Stimulated activated CD4-positive, alpha-beta T cell treated with anti-CD3 and anti-CD28 coated beads, Interleukin-12 subunit alpha, Interleukin-12 subunit beta, amount 100 ng/mL, for 48 hours (primary cell): ENCODE measurements at places on chromosomes 5 and 9.

DNA sequence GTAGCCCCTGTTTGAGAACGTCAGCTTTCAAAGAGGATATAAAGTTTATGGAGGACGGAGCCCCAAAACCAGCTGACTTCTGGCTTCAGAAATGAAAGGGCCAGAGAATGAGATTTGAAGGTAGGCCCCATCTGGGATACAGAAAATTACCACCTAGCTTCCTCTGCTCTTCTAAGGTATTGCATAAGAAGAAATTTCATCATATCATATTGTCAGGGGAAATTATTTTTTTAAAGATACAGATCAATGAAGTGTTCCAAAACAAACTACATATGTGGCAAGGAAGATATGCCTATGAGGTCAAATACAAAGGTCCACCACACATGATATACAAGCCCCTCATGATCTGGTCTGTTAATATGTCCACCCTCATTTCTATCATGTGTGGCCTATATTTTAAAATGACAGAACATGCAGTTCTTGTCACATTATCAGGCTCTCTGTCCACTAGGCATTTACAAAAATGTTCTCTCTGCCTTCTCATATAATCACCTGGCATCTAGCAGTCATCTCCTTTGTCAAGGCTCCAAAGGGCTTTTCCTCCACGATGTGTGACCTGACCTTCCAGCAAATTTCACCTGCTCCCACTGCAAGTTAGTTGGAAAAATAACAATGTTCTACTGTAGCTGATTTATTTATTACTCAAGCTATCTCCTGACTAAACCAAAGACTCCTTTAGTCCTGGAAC, 83.1 kb downstream of the DPYSL3 start:
- no peak for DNase-seq

- no peak for DNase-seq
Measured at GRCh38 chr9:1726993-1727759, 288.0 kb upstream of the SMARCA2 start.

DNA sequence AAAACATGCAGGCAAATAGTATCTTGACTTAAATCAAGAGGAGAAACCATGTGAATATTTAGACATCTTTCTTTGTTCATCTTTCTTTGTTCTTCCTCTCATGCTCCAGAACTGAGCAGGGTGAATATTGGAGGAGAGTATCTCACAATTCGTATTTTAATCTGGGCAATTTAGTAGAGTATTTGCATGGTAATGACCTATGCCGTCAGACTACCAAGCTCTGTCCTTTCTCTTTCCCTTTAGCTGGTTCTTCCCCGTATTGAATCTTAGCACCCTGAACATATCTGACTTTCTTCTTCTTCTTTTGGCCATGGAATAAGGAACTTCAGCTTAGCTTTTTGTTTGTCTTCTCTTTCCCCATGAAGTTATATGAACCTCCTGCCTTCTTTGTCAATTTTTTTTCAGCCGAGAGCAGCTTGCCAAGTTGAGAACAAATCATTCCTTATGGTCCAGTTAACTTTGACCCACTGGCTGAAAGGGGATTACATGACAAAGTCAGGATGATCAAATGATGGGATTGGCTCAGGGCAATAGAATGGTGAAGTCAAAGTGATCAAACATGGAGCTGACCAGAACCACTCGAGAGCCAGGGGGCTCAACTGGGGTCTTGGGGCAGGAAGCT, 95.8 kb downstream of the DAPK1 start:
- no peak for DNase-seq

- DNase-seq: no peak
Measured at GRCh38 chr5:93126634-93127033, 454.4 kb downstream of the NR2F1-AS1 start.

GRCh38 chr5:65185468-65185867, 296.3 kb downstream of the ADAMTS6 start:
- DNase-seq: no peak

- no peak for DNase-seq
Measured at GRCh38 chr9:87701931-87702421, 23.9 kb upstream of the CTSL start.

DNA sequence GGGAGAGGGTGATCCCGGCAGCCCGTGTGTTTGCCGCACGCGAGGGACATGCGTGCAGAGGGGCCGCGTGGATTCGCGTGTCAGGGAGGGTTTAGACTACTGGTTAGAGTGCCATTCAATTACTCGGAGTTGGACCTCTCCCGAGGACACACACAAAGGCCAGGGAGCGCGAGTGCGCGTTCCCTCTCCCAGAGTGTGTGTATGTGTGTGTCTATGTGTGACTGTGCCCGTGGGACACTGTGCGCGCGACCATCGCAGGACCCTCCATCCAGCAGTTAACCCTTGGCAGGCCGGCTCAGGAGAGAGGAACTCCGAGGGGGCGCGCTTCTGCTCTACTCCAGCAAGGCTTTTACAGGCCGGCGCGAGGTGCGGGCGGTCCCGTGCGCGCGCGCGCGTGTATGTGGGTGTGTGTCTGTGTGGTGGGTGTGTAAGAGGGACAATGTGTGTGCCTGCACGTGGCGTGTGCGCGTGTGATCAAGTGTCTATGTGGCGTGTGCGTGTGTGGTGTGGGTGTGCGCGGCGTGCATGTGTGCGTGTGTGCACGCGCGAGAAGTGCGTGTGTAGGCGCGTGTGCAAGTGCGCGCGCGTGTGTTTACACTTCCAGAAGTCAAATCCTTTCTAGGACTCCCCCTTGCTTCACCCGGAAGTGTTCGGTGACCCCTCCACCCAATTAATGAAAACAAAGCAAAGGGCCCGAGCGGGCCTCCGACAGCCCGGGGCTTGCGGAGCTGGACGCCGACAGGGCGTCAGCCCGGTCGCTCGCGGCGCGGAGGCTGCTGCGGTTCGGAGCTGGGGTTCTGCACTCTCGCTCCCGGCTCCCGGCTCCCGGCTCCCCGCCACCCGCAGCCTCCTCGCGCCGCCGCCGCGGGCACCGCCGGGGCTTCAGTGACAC, 75.3 kb upstream of the TBCA start:
- DNase-seq: no peak

- no peak for DNase-seq
Measured at GRCh38 chr5:159917994-159918393, 1.7 kb downstream of the ADRA1B start.

- DNase-seq: no peak
Measured at GRCh38 chr5:133750356-133750755, 138.0 kb upstream of the FSTL4 start.

- no peak for DNase-seq
Measured at GRCh38 chr5:74314906-74315305, 325.6 kb downstream of the ENC1 start.

DNA sequence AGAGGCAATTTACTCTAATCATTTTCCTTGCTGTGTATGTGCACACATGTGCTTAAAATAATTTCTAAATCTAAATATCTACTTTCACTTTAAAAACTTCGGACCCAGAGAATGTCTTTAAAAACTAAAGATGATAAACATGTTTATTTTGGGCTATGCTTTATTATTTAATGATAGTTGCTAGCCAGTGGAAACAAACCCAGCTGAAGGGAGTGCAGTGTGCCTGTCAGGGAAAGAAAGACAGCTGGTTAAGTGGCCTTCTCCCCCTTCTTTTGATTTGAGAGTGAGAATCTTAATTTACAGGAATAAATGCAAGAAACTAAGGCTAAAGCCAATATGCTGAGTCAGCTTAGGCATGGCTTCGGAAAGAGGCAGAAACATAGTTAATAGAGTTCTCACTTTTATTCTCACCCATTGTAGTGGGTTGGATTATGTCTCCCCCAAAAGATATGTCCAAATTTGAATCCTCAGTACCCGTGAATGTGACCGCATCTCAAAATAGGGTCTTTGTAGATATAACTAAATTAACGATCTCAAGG, 111.4 kb downstream of the DCP2 start:
- no peak for DNase-seq

DNA sequence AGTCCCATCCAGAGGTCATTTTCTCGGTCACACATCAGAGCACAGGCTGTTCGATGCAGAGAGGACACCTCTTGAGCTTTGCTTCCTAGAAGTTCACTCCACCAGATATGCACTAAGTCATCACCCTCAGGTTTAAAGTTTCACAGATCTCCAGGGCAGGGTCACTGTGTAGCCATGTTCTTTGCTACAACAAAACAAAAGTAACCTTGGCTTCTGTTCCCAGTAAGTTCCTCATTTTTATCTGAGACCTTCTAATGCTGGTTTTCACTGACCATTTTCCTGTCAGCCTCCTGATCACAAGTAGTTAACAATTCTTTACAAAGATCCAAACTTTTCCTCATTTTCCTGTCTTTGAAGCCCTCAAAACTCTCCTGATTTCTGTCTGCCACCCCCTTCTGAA, 97.5 kb upstream of the CTSV start:
- DNase-seq: no peak

DNA sequence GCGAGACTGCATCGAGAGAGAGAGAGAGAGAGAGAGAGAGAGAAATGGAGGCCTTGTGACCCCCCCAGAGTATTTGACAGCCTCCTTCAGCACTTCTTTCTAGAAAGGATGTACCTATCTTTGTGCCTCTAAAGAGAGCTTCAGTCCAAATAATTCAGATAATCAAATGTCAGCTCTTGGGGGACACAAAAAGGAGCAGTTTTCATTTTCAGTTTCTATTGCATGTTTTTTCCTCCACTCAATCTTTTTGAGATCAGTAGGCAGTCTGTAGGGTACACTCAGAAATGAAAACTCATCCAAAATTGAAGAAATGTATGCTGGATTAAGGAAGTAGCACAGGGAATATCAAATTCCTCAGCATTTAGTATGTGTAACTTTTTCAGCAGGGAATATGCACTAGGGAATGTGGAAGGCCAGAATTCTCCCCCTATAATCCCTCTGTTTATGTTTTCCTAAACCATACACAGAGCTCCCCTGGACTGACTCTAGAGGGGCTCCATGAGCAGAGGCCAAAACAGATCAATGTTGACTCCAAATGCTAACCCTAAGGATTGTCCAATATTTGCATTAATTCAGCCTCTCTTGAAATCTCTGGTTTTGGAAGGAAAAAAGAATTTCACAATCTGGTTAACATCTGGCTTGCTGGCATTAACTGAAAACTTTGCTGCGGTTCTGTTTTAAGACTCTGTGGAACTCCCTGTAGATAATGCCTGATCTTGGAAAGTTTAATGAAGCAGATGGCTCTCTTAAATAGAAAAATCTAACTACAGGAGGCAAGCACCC, 250.1 kb downstream of the CEMIP2 start:
- DNase-seq: no peak

DNA sequence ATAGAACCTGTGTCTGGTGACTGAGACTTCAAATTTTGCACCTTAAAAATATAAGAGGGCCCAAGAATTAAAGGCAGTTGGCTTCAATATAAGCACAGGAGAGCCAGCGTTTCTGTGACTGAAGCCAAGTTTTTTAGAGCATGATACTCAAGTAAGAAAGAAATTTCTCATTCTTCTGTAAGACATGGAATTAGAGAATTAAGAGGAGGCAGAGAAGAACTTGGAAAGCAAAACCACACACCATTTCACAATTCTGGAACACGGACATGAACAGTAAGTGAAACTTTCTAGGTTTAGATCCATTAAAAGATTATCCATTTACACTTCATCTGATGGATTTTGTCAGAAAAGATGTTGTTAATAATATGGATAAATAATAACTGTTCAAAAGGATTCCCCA, 8.9 kb upstream of the AGXT2 start:
- no peak for DNase-seq

DNA sequence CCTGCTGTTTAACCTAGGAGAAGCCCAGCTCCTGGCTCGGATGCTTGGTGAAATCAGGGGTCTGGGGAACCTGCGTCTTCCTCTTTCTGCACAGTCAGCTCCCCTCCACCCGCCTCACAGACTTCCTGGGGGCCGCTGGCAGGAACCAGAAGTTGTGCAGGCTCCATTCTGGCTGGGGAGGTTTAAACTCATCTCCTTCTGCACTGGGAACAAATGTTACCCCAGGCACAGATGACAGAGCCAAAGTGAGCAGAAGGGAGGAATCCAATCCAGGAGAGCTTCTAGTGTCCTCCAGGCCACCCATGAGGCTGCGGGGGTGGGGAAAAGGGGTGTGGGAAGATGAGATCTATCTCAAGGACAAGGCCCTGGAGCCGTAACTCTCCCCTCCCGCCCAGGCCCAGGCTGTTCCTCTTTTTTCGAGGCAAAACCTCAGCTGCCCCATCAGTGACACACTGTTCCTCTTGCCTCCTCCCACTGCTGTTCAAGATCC, 31.2 kb downstream of the KCNMB1 start:
- DNase-seq: no peak

GRCh38 chr5:35438288-35438687, 179.4 kb upstream of the SPEF2 start:
- no peak for DNase-seq

DNA sequence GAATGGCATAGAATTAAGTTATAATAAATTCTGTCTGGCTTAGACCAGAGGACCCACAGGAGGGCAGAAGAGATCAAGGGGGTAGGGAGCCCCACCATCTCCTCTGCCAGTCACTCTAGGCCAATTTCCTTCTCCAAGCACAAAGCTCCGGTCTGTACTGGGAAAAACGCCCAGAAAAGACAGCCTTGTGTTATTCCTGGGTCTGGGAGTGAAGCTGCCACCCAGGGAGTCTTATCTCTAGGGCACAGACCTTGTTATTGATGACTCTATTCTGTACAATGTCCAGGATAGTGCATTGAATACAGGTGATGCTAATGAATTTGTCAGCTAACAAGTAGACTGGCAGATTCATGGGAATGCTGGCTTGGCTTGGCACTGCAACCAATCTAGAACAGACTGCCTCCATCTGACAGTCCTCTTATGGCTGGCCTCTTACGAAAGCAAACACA, 60.7 kb downstream of the MED27 start:
- no peak for DNase-seq

- no peak for DNase-seq
Measured at GRCh38 chr5:142829801-142830220, 59.6 kb downstream of the ARHGAP26 start.

GRCh38 chr9:21984101-21984500, 10.1 kb downstream of the CDKN2A start:
- no peak for DNase-seq

GRCh38 chr5:1341863-1342262, 3.0 kb downstream of the CLPTM1L start:
- DNase-seq: no peak

GRCh38 chr5:86890375-86890774, 272.6 kb downstream of the COX7C start:
- no peak for DNase-seq

DNA sequence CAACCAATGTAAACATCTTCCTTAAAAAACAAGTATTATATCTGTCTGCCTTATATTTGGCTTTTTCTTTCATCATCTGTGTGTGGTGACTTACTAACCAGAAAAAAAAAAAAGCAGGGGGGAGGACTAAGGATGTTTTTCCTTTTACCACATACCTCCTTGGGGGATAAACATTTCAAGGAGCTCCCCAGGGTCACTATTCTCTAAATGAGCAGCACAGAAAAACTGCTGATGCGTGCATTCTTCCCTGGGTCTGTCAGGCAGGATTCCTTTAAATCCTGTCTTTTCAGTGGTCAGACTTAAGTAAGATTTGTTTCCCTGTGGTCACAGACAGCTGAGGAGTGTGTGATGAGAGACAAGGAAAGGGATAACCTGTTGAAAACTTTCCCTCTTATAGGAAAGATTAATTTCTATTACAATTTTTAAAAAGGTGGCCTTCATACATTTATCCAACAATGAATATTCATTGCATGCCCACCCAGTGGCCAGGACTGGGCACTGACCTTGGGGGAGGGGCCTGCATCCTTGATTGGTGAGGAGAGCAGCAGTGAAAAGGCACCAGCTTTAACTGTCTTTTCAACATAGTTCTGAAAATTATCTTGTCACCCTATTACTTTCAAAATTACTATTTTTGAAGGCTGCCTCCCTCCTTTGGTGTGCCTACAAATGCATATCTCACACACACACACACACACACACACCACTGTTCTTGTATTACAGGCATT, 123.1 kb downstream of the TLE4 start:
- no peak for DNase-seq
